ENCODE measurements at places on chromosomes 13 and 19. TPM values are rescaled to one million over a fixed set of nuclear protein-coding genes. Genes with fewer than 3 reads are reported as not detected.

PRR19 gene
- 1.8 TPM for total RNA-seq

SSC5D gene
- 2.4 TPM for total RNA-seq

RNF6 gene
- 26.5 TPM for total RNA-seq

ZSCAN4 gene
- not detected for total RNA-seq

LMTK3 gene
- total RNA-seq = not detected

TDRD12 gene
- 0.29 TPM for total RNA-seq

- no peak for DNase-seq
These were observed 52.3 kb downstream of the CCDC70 start for GRCh38 chr13:51914137-51914493.

DNA sequence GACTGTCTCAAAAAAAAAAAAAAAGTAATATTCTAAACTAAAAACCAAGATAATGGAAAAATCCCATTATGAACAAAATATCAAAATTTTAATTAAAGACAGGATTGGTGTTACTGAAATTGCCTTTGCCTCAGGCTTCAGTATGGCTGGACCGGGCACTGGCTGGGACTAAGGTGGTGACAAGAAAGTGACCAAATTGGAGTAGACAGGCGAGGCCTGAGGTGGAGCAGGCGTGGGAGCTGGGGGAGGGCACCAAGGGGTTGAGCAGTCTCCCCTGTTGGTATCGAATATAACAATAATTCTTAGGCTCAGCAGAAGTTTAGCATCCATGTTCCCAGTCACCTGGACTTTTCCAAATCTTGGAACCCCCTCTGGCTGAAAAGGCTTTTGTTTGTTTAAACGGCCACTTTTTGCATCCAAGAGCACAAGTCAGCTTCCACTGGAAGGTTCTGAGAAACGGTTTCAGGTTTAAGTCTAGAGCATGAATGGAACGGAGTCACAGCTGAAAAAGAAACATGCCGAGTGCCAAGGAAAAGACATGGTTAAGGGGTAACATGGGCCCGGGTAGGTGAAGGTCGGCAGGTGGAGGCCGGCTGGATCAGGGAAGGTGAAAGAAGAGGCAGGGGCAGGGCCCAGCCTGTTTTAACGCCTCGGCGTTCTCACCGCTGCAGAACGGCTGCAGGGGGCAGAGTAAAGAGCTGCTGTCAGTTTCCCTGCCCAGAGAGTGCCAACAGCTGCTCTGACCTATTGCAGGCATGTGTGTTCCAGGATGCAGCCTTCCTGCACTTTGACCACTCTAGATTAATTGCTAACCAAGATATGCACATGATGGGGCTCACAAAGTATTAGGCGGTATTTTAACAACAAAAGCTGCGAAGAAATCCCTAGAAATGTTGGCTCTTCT lies 104.4 kb downstream of the TM9SF2 start:
- no peak for DNase-seq

- DNase-seq = no peak
These were observed 17.3 kb downstream of the SBK2 start for GRCh38 chr19:55519451-55520311.

DNA sequence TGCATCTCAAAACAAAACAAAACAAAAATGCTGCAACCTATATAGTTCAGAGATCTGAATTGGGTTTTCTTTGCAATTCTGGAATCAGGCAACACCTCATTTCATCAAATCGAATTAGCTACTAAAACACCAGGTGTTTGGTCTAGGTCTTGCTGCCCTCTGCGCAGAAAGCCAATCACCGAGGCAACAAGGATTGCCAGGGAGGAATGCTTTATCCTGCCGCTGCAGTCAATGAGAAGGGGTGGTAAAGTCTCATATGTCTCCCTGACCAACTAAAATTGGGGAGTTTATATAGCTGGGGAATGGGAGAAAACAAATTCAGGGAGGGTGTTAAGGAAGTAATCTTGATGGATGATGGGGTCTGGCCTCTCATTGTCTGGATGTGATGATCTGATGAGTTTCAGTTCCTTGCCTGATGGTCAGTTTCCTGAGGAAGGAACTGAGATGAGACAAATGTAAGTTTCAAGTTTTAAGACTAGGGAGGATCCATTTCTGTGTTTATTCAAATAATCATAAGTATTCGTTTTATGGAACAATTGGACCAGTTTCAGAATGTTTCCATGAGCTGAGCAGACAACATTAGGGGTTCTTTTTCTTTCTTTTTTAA lies 5.0 kb upstream of the YJU2 start:
- no peak for DNase-seq

- DNase-seq = no peak
These were observed 92.6 kb upstream of the TM9SF2 start for GRCh38 chr13:99408703-99409000.

DNA sequence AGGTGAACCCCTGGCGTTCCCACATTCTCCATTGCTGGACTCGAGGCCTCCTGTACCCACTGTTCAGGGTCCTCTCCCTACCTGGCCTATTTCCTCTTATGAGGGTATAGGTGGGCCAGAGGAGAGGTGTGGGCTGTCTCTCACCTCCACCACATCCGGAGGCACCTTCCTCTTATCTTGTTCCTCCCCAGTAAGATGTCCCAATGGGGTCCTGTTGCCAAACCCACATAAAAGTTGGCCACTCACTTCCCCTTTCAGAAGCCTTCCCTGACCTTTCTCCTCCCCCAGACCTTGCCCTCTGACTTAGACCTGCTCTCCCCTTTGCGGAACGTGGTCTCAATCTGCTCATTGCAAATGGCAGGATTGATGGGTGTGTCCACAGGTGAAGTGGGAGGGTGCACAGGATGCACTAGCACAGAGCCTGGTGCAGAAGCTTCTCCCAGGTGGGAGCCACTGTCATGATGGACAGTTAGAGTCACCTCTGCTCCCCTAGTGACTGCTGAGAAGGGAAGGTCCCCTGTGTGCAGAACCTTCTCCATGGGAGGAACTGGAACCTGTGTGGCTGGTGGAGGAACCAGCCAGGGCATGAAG lies 1.3 kb downstream of the CYP4F3 start:
- no peak for DNase-seq

- no peak for DNase-seq
These were observed 31.8 kb upstream of the ZNF675 start for GRCh38 chr19:23718802-23719201.

- no peak for DNase-seq
These were observed 207.9 kb upstream of the UFM1 start for GRCh38 chr13:38141792-38142191.

GRCh38 chr13:45191874-45192273 lies 9.0 kb downstream of the KCTD4 start:
- no peak for DNase-seq

- DNase-seq = no peak
These were observed 546 bp downstream of the UBXN6 start for GRCh38 chr19:4456843-4457653.

DNA sequence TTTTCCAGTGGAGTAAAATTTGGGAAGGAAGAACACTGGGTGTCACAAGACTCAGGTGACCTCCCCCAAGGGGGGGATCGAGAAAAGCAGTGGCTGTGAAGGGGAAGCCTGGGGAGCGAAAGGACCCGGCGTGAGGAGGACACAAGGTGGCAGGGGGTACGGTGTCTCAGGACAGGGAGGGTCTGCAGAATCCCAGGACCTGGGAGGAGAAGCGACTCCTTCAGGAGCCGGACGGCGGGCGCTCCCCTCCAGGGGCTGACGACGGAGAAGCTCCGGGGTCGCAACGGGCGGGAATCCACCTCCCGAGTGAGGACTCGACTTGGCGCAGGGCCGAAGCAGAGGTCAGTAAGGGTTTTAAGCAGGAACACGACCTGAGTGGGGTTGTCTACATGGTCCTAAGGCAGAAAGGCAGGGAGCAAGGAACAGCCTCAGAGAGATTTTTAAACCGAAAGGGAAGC lies 529 bp downstream of the ZNF836 start:
- DNase-seq = no peak

- no peak for DNase-seq
These were observed 218.0 kb downstream of the RBM26 start for GRCh38 chr13:79187917-79188690.

DNA sequence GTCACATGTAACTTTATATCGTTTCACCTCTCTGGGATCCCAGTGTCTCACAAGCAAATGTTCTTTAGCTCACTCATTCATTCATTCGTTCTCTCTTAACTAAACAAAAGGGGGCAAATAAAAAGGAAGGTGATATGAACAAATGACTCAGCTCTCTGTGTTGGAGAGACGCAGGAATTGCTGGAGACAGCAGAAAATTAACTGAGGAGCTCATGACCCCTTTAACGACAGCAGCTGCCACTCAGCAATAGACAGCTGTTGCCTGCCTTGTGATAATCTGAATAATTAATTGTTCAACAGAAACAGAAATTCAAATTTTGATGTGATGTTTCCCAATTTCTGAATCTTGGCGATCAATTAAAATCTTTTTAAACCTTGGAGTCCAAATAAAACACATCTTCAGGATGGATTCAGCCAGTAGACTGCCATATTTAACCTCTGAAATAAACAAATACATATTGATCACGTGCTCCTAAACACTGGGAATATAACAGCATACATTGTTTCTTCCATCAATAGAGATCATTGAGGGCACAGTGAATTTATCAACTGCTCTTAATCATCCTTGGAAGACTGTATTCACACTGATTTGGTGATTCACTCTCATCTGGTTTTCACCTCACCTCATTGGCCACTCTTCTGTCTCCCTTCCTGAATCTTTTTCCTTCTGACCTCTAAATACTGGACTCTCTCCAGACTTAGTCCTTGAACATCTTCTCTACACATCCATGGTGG lies 63.3 kb downstream of the MBNL2 start:
- DNase-seq = no peak

DNA sequence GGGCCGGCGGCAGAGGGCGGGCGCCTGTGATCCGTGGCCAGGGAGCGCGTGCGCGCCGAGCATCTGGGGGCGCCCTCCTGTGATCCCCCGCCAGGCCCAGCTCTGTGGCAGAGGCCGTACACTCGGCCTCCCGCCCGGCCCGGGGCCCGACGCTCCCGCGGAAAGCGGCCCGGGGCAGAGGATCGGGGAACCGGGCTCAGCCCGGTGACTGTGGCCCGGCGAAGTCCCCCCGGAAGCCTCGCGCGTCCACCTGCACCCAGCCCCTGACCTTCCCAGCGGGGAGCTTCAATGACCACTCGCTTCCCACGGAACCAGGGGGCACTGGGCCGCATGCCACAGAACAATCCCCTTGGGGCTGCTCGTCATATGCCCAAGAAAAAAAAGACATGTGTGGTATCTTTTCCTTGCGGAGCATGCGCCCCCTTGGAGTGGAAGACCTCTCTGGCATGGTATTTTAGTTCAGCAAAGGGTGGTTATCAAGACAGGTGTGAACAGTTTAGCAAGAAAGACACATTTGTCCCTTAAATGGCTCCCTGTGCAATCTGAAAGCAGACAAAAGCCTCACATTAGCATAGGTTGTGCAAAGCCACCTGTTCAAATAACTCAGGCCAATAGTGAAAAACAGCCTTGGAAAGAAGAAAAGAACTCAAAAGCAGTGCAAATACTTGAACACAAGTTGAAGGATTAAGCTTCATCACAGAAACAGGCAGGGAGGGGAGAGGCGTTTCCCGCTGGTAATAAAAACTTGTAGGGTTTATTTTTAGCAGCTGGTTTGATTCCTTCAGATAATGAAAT lies 290.9 kb upstream of the SOX21 start:
- DNase-seq = no peak

DNA sequence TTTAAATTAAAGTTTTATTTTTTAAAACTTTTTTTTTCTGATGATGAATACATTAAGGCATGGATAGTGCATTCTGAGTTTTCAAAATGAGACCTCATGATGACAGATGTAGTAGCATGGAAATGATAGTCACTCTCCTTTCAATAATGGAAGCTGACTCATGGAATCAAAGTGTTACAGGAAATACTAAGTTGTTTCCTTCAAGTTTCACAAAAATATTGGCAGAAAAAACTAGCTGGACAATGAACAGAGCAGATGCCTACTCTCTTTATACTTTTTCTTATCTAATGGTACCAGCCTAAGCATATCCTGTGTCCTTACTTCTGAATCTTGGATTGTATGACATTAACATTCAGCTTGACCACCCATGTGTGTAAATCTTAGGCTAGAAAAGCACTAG lies 1337.3 kb downstream of the PCDH9 start:
- DNase-seq = peak; percentile 63

- peak; percentile 10 for DNase-seq
These were observed 306 bp downstream of the ZNF540 start for GRCh38 chr19:37594982-37595382.

DNA sequence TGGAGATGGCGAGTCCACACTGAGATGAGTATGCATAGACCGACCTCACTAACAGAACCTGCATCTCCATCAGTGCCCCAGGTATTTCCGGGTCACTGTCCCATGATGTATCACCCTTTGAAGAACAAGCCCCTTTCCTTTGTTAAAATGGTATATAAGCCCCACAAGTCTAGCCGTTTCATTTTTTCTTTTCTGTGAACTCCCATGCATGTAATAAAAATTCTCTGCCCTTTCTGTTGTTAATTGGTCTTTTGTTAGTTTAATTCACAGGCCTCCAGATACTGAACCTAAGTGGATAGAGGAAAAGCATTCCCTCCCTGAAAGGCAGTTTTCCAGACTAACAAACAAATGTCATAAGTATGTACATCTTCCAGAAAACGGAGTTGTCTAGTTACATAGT lies 15.0 kb upstream of the CD177 start:
- no peak for DNase-seq

DNA sequence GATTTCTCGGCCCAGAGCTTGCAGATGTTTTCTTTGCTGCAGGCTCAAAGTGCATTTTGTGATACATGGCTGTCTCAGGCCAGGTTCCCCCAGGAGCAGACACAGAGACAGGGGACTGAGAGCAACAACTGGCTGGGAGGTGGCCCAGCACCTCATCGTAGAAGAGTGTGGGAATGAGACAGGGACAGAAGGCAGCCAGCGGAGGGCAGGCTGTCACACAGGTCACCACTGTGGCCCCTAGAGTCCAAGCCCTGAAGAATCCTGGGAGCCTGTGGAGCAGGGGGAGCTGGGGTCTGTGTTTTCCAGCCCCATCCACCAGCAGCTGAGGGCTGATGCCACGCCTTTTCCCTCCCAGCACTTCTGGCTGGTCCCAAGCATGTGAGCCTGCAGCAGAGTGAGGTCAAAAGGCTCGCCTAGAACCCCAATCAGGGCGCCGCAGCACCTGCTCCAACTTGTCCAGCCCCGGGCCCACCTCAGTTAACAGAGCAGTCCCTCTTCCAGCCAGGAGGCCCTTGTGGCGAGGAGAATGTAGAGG lies 723.8 kb downstream of the UQCRFS1 start:
- DNase-seq = no peak
